ENCODE measurements at places on chromosomes 16 and 17.

DNA sequence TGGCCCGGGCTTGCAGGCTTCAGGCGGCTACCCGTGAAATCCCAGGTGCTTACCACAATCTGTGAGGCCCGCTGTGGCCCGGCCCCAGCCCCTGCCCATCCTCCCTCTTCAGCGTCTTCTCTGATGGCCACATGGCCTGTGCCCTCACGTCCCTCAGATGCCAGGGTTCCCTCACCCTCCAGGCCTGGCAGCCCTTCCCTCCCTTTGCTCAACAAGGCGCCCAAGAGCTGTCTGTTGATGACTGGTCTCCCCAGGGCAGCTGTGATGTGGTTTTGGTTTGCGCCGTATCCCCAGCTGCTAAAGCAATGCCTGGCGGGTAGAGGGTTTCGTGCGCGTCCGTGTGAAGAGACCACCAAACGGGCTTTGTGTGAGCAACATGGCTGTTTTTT, 35.1 kb downstream of the PMM2 start:
- no peak for DNase-seq

- peak; percentile 89 for DNase-seq
Observed at GRCh38 chr17:1122533-1123392, 57.0 kb downstream of the ABR start.

DNA sequence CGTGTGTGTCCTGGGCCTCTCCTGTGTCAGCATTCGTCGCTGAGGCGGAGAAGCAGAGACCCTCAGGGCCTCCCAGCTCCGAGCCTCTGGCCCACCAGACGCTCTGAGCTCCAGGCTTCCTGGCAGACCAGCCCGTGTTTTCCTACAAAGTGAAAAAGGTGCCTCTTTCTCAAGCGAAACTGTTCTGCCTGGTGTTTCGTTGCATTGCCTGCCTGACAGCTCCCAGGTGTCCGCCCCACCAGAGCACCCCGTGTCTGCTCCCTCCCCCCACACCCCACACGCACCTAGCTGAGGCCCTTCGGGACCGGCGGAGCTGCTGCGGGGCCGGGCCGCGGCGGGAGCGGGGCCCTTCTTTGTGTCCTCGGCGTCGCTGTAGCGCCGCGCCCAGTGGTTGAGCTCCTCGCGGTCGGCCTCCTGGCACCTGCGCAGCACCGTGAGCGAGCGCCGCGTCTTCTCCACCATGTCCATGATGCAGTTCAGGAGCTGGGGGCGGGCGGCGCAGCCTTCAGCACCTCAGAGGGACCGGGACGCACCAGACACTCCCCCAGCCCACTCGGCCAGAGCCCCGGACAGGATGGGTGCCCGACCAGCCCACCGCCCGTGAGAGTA, 14.7 kb upstream of the PABPN1L start:
- DNase-seq: no peak

GRCh38 chr17:70060415-70060814, 14.6 kb upstream of the KCNJ16 start:
- DNase-seq: no peak

DNA sequence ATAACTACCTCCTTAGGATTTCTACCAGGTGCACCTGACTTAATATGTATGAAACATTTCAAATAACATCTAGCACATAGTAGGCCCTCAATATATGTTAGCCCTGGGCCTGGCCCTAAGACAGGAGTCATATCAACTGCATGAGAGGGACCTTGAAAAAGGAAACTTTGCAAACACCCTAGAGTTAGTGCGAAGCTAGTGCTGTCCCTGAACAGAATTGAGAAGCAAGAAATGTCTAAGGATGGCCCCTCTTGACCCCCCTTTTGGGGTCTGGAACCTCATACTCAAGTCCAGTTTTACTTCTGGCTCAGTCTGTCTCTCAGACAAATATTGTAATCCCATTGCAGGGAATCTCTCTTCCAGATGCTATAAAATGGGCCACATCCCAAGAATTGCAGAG, 80.5 kb downstream of the CBLN1 start:
- DNase-seq: no peak

DNA sequence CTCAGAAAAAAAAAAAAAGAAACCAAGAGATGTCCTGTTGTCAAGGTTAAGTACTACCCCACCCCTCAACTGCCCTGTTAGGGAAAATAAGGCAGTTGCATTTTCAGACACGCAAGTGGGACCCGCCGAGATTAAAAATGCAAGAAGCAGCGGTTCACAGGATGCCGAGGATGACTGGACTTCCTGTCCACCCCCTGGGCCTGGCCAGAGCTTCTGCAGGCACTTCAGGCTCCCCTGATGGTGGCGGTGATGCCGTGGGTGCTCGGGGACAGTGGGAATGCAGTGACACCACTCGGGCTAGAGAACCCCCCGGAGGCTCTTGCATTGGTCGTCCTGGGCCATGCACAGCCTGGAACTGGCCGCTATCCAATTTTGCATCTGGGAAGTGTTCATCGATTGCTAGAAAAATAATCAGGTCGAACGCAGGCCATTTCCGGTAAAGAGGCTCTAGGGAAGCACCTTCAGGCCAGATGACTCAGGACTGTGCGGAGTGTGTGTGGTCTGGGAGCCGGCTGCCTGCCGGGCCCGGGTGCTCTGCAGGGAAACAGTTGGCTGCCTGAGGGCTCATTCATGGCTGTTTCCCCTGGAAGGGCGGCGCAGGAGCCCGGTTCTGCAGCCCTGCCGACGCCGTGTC, 13.4 kb upstream of the CRISPLD2 start:
- DNase-seq: no peak

GRCh38 chr16:61820398-61820797, 215.8 kb downstream of the CDH8 start:
- no peak for DNase-seq

DNA sequence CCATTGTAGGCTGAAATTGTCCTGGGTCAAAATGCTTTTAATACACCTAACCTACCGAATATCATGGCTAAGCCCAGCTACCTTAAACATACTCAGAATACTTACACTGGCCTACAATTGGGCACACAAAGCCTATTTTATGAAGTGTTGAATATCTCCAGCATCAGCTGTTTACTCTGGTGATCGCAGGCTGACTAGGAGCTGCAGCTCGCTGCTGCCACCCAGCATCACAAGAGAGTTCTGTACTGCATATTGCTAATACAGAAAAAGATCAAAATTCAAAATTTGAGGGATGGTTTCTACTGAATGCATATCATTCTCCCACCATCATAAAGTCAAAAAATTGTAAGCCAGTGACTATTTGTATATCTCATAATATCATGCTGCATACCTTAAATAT, 55.3 kb downstream of the ULK2 start:
- DNase-seq: no peak

- DNase-seq: no peak
Observed at GRCh38 chr16:86735727-86736126, 157.4 kb downstream of the FOXL1 start.

- no peak for DNase-seq
Observed at GRCh38 chr16:67248073-67248400, 742 bp upstream of the SLC9A5 start.

DNA sequence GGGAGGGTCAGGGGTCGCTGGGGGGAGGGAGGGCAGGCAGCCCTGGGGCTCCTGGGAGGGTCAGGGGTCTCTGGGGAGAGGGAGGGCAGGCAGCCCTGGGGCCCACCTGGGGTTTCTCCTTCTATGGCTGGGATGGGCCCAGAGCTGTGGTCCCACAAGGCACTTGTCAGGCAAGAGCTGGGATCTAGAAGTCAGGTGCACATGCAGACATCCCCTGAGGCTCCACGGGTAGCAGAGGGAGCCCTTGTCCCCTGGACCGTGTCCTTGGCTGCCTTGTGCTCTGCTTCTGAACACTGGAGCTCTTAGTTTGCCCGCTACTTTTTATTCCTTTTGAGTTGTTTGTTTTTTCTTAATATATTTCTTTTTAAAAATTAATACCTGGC, 1.8 kb downstream of the TUBB3 start:
- DNase-seq: no peak

GRCh38 chr17:33228548-33228947, 64.5 kb downstream of the ASIC2 start:
- no peak for DNase-seq

- no peak for DNase-seq
Observed at GRCh38 chr16:8928467-8928957, 35.2 kb downstream of the USP7 start.

DNA sequence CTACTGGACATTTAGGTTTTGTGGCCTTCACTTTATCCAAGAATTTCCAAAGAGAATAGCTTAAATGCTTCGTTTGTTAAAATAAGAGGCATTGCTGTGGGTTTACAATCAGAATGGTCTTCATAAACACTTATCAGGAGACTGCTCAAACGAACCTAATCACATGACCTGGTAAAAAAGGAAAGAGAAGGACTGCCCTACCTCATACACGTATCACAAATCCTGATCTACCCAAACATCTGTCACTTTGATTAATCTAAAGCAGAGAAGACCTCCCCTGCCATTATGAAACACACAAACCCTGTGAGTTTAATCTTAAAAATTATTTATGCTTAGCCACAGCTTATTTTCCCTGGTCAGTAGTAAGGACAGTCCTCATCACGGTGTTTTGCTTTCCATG, 76.6 kb downstream of the PARN start:
- DNase-seq: no peak

- no peak for DNase-seq
Observed at GRCh38 chr17:27257031-27257357, 36.9 kb upstream of the WSB1 start.

GRCh38 chr17:12620200-12620720, 45.4 kb upstream of the MYOCD start:
- DNase-seq: no peak

DNA sequence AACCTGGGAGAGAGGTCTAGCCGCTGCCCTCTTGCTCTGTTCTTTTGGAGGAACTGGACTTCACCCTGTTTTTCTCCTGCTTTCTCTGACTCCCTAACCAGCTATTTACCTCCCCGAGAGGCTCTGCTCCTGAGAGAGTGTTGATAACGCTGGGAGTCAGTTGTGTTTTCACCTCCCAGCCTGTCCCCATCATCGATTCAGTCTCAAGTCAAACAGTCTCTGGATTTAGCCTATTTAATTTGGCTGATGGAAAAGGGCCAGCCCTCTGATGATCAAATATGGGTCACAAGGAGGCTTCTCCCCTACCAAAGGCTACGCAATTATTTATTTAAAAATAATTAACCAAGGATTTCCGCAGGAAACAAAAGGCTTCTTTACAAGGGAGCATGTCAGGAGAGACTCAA, 31.8 kb downstream of the HNF1B start:
- no peak for DNase-seq

GRCh38 chr17:49730078-49730784, 22.5 kb upstream of the SLC35B1 start:
- DNase-seq: no peak

DNA sequence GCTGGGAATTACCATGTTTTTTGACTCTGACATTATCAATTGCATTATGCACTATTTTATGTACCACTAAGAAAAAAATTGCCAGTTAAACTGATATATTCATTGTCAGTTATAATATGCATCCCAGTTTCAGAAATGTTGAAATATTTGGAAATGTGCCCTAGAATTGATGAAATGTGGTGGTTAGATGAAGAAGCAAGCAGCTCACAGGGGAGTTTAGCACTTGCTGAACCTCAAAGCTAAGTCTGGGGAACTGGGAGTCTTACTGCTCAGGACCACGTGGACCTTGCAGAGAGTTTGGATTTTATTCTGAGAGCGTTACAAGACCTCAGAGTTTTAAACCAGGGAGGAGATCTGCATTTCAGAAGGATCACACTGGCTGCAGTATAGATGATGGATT, 67.9 kb downstream of the TNRC6C start:
- DNase-seq: no peak

All from iPS-NIHi11 (cell line).